ENCODE measurements at places on chromosomes 4 and X.

DNA sequence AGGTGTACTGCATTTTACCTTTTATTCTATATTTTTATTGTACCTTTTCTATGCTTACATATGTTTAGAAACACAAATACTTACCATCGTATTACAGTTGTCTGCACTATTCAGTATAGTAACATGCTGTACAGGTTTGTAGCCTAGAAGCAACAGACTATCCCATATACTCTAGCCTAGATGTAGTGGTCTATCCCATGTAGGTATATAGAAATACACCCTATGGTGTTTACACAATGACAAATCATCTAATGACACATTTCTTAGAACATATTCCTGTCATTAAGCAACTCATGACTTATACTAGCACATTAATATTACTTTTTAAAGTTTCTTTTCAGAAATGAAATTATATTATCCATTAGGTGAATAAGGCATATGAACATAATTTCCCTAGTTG lies 111.1 kb upstream of the HPGD start:
- DNase-seq = no peak

- no peak for DNase-seq
Observed at GRCh38 chr4:101795704-101796103, 5.2 kb downstream of the BANK1 start.

- no peak for DNase-seq
Observed at GRCh38 chr4:78070731-78071282, 13.7 kb downstream of the FRAS1 start.

DNA sequence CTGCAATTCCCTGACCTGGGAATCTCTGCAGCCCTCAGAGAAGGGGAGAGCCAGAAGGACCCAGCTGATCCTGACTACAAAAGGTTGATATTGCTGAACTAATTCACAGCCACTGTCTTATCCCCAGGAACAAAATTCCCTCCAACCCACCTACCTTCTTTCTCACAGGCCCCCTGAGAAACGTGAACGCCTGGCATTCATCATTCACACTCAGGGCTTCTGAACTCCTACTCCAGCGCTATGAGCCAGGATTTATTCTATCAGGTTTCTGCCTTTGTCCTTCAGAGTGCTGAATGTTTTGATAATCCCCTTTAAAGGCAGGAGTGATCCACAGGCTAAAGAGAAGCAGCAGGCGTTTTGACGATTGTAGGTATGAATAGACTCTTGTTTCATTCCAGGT lies 76.5 kb downstream of the KCNIP4 start:
- no peak for DNase-seq

Measured in aorta (tissue), 5 donors.